HAP-1 (cell line): ENCODE measurements at places on chromosomes 11 and 22.

DNA sequence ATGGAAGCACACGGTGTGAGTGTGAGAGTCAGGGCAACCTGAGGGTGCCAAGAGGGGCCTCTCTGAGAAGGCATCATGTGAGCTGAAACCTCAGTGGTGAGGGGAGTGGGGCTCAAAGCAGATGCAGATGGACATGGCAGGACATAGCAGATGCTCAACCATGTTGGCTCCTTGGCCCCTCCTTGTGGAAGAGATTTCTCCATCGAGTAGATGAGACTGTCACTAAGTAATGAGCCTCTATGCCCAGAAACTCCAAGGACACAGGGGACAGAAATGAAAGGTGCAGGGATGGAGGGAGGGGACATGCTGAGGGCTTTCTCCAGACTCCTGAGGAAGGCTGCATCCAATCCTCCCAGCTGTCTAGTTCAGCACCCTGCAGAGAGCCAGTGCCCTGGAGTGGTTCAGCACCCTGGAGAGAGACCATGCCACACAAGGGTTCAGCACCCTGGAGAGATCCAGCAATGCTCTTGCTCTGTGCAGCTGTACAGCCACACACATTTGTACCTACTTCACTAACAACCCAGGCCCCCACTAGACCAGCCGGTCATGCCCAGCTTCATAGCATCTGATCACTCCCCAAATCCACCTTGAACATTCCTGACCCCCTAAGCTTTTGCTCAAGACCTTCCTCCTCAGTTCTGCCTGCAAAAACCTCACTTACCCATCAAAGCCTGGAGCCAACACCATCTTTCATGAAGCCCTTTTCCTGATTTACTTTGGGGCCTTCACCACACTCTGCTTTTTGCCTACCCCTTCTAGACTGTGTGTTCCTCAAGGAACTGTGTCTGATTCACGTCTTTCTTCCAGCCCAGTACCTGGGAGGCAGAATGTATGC, 252.0 kb downstream of the CTTN start:
- DNase-seq = peak; percentile 78

DNA sequence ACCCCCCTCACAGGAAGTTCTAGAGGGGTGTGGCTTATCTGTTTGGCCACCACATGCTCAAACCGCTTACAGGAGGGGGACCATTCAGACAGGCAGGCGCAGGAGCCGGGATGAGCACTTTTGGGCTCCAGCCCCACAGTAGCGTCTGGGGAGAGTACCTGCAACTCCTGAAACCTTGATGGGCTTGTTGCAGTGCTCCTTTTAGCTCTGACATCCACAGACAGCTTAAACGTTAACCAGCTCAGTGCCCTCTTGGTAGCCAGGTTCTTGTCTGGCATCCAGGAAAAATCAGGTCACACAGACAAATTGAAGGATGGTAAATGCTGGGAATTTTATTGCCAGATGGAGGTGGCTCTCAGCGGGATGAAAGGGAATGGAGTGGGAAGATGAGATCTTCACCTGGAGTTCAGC, 326.3 kb downstream of the ETS1 start:
- DNase-seq = no peak

- no peak for DNase-seq
Observed at GRCh38 chr11:112651386-112651785, 309.8 kb upstream of the NCAM1 start.

GRCh38 chr22:23893121-23893944, 850 bp upstream of the MIF start:
- no peak for DNase-seq

- no peak for DNase-seq
Observed at GRCh38 chr11:2222451-2222850, 47.9 kb downstream of the ASCL2 start.

- peak; percentile 73 for DNase-seq
Observed at GRCh38 chr22:19772673-19773469, 12.3 kb downstream of the TBX1 start.

GRCh38 chr22:42670921-42671709, 21.9 kb upstream of the CYB5R3 start:
- no peak for DNase-seq

DNA sequence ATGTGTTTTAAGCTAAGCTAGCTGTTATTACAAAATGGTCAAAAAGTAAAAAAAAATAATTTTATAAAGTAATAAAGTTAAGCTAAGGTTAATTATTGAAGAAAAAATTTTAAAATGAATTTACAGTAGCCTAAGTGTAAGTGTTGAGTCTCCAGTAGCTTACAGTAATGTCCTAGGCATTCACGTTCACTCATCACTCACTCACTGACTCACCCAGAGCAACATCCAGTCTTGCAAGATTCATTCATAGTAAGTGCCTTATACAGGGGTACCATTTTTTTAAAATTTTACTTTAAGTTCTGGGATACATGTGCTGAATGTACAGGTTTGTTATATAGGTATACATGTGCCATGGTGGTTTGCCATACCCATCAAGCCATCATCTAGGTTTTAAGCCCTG, 11.6 kb upstream of the OOSP4B start:
- no peak for DNase-seq

GRCh38 chr11:59197991-59198390, 14.7 kb downstream of the MPEG1 start:
- no peak for DNase-seq

DNA sequence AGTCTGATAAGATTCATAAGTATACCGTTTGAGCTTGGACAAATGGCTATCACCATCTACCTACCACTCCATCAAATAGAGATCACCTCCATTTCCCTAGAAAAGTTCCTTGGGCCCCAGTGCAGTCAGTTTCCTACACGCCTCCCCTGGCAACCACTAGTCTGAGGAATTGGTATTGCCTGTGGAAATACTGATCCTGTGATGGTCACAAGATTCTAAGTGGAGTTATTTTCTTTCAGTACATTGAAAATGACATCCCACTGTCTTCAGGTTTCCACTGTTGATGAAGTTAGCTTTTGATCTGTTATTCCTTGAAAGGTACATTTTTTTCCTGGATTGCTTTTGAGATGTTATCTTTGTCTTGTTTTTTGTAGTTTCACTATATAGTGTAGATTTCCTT, 4.6 kb upstream of the ACCSL start:
- no peak for DNase-seq

DNA sequence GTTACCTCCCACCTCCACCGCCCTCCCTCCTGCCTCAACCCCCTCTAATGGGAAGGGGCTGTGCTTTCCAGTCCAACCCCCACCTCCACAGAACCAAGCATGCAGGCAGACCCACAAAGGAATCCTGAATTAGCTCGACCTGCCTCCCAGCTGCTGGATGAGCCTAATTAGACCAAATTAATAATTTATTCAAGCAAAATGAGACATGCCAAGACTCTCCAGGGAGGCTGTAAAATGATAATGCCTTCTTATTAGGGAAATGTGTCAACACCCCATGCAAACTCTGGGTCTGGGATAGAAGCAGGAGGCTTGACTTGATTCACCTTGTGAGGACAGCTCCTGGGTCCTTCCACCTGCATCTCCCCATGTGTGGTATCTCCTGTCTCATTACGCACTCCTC, 59.4 kb upstream of the HMGXB4 start:
- DNase-seq = no peak

GRCh38 chr11:14422052-14422813, 63.2 kb upstream of the RRAS2 start:
- DNase-seq = no peak

GRCh38 chr22:49799431-49800075, 28.1 kb downstream of the BRD1 start:
- no peak for DNase-seq
